Activated CD4-positive, alpha-beta memory T cell treated with anti-CD3 and anti-CD28 coated beads, Interleukin-2, amount 10 ng/mL, durations not matched to agents 7 days and 5 days (primary cell): ENCODE measurements at places on chromosomes 16 and 17.

DNA sequence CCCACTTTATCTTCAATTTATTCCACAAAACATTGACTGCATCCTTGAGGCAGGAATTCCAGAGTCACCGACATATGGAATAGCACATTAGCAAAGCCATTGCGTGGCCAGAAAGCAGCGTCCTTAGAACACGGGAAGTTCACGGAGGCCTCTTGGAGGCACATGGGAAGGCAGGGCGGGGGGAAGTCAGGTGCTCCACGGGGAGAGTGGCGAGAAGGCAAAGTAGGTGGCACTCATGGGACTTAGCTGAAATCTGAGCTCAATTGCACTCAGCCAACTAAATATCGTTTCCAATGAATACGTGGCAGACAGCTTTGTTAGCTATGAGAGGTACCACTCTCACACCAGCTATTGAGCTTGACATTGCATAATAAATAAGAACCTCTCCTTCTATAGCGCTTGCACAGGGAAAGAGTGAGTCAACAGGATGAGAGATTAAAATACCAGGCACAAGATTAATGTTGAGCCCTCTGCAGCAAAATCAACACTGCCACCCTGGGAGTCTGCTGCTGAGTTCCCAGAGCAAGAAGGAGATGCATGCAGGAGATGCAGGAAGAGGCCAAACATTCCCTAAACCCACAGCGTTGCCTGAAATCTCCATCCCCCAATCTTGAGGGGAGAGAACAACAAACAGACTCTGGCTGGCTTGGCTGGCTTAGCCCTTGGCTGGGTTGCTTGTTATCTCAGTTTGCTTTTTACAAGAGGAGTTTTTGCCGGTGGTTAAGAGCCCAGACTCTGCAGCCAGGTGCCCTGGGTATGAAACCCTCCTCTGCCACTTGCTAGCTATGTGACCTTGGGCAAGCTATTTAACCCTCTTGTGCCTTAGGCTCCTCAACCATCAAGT, 28.8 kb downstream of the ABCC12 start:
- no peak for DNase-seq

DNA sequence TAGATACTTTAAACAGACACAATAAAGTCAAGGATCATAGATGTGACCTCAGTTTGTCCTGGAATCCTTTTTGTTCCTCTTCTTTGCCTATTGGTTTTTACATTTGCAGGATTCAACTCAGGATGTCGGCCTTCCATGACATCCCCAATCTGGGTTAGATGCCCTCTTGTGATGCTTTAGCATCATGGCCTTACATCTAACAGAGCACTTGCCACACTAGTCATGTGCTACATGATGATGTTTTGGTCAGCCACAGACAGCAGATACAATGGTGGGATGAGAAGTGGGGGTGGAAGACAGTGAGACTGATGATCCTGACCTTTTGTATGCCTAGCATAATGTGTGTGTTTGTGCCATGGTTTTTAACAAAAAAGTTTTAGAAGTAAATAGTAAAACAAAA, 1.8 kb upstream of the SYNRG start:
- DNase-seq, result no peak

GRCh38 chr17:78991017-78991738, 11.5 kb upstream of the LGALS3BP start:
- DNase-seq, result no peak

- DNase-seq, result no peak
These were observed 14.2 kb downstream of the NKIRAS2 start for GRCh38 chr17:42034059-42034458.

GRCh38 chr16:1938910-1939309, 4.1 kb downstream of the MSRB1 start:
- DNase-seq, result no peak
